Thyroid gland (tissue), 4 donors: ENCODE measurements at places on chromosomes 4 and X. TPM values are rescaled to one million over a fixed set of nuclear protein-coding genes. Genes with fewer than 3 reads are reported as not detected.

- no peak for DNase-seq
These were observed 30.7 kb downstream of the TAF7L start for GRCh38 chrX:101260435-101260834.

GRCh38 chr4:163866728-163867315 lies 372.3 kb downstream of the TMA16 start:
- no peak for DNase-seq

GRCh38 chr4:62324215-62324614 lies 1124.1 kb downstream of the ADGRL3 start:
- no peak for DNase-seq

DNA sequence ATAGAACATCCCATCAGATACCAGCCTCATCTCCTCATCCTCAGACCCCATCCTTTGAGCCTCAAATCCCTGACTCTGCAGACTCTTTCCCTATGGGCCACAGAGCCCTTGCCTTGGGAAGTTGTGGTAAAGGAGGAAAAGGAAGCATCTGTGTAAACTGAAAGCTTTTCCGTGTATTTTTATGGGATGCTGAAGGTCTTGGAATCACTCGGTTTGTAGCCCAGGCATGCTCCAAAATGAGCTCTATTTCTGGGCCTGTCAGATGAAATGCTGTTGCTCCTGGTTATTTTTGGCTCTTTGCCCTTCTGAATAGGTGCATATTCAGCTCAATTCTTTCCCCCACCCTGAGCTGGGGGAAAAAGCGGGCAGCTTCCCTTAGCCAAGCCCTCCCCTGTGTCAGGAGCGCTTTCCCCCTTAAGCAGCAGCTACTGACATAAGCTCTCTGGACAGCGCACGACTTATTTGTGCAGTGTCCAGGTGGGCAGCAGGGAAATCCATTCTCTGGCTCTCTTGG lies 5.0 kb upstream of the SEL1L3 start:
- DNase-seq = no peak

MGARP gene
- 0.71 TPM for total RNA-seq
